ENCODE measurements at places on chromosomes 7 and 10. TPM values are rescaled to one million over a fixed set of nuclear protein-coding genes. Genes with fewer than 3 reads are reported as not detected.

TCF7L2 gene
- 2.1 TPM for total RNA-seq

NOC3L gene
- total RNA-seq: 40.4 TPM

GRCh38 chr7:116899308-116899707 lies 36.9 kb downstream of the CAPZA2 start:
- peak; percentile 3 for DNase-seq

DNA sequence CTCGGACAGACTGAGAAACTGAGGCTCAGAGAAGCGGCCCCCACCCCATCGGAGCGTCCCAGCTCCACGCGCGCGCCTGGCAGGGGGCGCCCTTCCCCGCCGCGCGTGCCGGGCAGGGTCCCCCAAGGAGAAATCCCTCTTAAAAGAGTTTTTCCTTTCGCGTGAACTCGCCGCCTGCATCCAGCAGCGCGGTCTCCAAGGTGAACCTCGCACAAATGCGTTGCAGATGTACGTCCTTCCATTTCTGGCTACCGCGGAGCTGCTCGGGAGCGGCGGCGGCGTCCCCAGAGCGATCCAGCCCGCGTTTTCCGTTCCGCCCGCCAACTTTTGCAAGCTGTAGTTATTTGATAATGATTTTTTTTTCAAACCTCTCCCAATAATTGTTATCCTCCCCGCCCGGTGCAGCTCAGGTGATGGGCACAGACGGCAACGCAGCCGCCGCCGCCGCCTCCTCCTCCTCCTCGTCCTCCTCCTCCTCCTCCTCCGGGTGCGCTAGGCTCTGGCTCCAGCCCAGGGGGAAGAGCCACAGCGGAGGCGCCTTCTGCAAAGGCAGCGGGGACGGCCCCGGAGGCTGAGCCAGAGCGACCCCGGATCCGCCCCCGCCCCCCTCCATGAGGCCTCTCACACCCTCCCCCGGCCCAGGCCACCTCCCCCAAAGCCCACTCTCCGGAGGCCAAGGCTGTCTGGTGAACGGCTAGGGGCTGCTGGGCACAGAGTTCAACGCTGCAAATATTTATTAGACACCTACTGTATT lies 74.0 kb upstream of the CUX1 start:
- peak; percentile 59 for DNase-seq

- DNase-seq: no peak
These were observed 18.3 kb downstream of the CLEC2L start for GRCh38 chr7:139541600-139542307.

- no peak for DNase-seq
These were observed 103.6 kb downstream of the AHR start for GRCh38 chr7:17401791-17402627.

DNA sequence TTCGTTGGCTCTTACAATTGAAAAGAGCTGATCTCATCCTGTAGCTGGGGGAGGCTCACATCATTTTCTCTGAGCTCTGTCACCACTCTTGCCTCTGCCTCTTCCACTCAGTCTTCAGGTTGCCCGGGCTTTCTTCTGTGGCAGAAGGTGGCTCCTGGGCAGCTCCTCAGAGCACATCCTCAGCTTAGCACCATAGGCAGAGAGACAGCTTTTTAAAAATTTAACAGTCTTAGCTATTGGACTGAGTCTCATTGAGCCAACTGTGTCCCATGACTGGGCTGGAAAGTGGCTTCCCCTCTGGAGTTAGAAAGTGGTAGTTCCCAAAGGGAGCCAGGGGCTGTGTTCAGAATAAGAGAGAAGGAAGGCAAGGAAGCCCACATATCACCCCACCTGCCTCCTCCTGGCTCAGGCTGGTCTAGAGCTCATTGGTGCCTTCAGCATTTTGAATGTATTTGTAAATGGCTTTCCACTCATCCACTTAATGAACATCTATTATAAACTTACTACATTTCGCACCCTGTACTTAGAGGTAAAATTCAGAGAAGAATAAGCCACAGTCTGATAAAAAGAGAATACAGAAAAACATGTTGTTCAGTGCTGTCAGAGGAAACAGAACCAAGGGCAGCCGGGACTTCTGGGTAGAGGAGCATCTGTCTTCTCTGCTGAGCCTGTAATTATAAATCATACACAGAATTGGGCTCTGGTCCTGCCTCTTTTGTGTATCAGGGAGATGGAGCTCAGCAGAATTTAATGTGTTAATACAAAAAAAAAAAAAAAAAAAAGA lies 119.3 kb downstream of the WDFY4 start:
- no peak for DNase-seq

Data from RPMI7951 (cell line).